ENCODE measurements at places on chromosomes 6 and 20.

DNA sequence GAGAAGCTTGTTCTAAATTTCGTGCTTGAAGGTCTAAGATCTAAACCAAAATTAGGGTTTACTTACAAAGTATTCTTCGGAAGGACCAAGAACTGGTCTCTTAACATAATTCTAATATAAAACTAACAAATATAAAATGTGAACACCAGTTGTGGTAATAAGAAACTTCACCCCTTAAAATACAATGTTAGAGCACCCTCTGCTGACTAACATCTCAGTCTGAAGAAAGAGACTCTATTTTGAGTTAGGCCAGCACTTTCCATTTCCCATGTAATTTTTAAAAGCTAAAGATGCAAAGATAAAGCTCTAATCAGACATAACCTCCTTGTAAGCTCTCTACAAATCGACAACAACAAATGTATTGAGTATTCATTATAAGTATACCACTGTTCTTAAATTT, 24.6 kb downstream of the ATG5 start:
- DNase-seq = peak; percentile 37

GRCh38 chr6:110053395-110054240, 75.5 kb downstream of the GPR6 start:
- peak; percentile 17 for DNase-seq

GRCh38 chr6:18503206-18503592, 116.0 kb downstream of the RNF144B start:
- no peak for DNase-seq

DNA sequence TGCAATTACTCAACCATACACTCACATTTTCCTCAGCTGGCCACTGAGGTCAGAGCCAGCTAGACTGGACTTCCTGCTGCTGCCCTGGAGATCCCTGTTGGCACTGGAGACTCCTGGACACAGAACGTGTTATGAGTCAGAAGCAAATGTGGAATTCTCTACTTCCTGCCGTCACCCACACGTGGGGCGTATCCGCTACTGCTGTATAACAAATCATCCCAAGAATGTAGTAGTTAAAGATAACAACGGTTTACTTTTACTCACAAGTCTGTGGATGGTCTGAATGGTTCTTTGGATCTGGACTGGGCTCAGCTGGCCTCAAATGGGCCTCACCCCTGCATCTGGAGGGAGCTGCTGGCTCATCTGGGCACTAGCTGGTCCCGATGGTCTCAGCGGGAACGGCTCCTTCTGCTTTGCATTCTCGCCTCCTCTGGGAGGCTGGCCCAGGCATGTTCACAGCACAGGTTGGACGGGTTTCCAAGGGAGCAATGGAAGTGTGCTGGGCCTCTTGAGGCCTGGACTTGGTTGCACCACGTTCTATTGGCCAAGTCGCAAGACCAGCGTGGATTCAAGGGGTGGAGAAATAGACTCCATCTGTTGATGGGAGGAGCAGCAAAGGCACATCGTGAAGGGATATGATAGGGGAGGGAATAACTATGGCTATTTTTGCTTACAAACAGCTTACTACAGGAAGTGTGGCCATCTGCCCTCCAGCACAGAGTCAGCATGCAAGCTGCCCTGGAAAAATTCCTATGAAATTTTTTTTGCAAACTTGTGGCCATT, 118.5 kb downstream of the SNX5 start:
- DNase-seq = no peak

DNA sequence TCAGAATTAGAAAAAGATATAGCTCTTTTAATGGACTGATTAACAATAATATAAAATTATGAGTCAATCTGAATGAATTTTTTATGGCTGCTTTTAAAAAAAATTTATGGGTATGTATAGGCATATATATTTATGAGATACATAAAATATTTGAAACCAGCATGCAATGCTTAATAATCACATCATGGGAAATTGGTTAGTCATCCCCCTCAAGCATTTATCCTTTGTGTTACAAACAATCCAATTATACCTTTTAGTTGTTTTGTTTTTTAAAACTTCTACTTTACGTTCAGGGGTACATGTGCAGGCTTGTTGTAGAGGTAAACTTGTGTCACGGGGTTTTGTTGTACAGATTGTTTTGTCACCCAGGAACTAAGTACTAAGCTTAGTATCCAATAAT, 63.4 kb upstream of the HMGCLL1 start:
- no peak for DNase-seq

DNA sequence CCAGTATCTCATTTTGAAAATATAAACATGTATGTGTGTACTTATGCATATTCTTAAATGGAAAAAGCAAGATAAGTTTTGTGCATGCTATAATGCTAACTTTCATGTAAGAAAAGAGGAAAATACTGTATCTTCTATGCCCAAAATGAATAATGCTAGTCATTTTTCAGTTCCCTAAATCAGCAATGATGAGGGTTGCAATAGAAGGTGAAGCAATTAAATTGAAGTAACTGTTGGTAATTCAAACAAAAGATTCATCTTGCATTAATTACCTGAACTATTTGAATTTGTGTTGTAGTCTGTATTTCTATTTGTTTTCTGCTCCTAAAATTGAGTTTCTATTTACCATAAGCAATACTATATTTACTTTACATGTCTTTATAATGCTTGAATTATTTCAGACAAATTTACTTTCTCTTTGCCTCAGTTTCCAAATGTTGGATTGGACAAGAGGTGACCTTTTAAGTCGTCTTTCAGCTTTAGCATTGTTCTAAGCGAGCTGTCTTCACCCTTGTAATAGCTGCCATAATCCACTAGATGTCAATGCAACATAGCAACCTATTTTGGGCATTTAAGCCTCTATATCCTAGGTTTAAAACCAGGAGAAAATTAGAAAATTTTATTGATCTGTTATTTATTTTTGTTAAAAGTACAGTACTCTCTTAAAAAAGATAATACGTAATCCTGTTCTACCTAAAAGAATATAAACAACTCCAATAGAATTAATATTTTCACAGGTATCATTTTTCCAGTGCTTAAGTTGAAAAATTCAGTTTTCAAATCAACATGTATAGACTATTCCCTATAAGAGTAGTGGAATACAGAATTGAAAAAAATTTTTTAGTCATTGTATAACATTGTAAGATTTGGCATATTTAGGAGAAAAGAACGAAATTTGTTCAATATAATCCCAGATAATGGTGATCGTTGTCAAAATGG, 52.3 kb upstream of the IFNGR1 start:
- peak; percentile 85 for DNase-seq

DNA sequence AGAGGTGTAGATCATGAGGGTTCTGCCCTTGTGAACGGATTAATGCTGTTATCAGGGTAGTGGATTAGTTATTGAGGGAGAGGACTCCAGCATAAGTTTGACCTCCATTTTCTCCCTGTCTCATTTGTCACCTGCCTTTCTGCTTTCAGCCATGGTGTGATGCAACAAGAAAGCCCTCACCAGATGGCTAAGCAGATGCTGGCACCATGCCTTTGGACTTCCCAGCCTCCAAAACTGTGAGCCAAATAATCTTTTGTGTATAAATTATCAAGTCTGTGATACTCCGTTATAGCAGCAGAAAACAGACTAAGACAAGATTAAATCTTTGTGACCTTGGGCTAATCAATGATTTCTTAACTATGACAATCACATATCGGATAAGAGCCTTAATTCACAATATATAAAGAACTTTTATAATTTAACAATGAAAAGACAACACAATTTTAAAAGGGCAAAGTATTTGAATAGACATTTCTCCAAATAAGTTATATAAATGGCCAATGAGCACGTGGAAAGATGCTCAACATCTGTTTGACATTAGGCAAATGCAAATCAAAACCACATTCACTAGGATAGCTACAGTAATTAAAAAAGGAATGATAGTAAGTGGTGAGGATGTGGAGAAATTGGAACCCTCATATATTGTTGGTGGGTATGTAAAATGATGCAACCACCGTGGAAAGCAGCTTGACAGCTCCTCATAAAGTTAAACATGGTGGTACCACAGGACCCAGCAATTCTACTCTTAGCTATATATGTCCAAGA, 45.3 kb upstream of the IFNGR1 start:
- DNase-seq = no peak

DNA sequence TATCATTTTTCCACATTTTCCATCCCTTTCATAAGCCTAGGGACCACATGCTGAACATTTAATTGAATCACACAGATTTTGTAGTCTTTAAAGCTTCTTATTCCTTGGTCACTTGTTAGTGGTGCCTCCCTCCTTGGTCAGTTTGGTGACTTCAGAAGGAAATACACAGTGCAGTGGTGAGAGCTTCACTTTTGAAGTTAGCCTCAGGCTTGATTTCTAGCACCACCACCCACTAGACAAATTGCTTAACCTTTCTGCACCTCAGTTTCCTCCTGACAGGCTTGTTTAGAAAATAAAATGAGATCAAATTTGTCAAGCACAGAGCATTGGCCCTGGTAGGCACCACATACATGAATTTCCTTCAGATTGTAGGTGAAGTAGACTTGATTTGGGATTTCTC, 91.7 kb downstream of the FOXO3 start:
- no peak for DNase-seq

DNA sequence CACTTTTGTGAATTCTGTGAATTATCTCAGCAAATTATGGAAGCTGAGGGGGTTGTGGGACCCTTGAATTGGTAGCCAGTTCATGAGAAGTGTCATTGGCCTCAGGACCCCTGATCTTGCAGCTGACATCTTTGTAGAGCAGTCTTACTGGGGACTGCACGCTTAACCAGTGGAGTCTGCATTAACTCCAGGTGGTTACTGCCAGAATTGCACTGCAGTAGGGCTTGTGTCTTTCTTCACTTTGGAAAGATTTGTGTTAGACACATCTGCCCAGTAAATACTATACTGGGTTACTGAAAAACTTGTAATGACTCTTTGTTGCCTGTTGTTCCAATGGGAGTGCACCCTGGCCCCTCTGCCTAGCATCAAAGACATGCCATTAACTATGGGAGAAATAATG, 21.2 kb upstream of the CDKN1A start:
- DNase-seq = no peak

GRCh38 chr6:129490521-129491255, 219.3 kb downstream of the ARHGAP18 start:
- no peak for DNase-seq

GRCh38 chr20:33296206-33296605, 13.2 kb downstream of the BPIFB1 start:
- DNase-seq = no peak

DNA sequence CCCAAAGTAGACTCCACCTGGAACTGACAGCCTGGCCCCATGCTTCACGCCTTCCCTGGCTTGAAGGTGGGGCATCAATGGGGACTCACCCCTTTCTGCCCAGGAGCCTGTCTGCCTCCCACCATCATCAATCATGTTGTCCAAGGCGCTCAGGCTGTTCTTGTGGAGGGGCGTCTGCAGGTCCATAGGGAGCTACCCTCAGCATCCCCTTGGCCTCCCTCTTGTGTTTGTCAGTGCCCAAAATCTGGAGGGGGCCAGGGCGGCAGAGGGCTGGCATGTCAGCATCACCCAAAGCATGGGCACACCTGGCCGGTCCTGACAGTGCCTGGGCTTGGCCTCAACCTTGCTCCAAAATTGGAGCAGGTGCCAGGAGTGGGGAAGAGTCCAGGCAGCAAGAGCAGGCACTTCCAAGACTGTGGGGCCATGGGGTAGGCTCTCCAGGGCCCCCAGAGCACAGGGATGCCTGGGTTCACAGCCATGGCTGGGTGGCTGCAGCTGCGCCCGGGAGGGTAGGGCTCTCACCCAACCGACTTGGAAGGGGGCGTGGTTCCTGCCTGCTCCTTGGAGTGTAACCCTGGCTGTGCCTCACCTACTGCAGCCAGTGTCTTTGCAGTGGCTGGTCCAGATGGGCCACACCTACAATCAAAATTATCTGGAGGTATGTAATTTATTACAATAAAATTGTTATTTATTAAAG, 903.4 kb downstream of the EYS start:
- no peak for DNase-seq

GRCh38 chr6:114987281-114987680, 644.5 kb upstream of the HS3ST5 start:
- no peak for DNase-seq

GRCh38 chr6:73811706-73812105, 115.7 kb downstream of the CD109 start:
- no peak for DNase-seq

DNA sequence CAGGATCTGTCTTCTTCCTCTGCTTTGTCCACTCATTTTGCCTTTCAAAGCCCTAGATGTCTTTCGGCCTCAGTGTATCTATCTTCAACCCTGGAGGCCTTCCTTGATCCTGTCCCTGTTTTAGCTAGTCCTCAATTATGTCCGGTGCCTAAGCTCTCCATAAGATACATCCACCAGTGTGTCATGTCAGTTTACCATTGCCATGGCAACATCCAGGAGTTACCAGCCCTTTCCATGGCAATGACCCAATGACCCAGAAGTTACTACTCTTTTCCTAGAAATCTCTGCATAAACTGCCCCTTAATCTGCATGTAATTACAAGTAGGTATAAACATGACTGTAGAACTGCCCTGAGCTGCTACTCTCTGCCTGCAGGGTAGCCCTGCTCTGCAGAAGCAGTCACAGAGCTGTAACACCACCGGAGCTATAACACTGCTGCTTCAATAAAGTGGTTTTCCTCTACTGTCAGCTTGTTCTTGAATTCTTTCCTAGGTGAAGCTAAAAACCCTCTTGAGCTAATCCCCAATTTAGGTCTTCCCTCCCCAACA, 712.1 kb upstream of the AGPAT4 start:
- DNase-seq = no peak

- DNase-seq = no peak
Measured at GRCh38 chr6:4603856-4604369, 172.3 kb upstream of the CDYL start.

DNA sequence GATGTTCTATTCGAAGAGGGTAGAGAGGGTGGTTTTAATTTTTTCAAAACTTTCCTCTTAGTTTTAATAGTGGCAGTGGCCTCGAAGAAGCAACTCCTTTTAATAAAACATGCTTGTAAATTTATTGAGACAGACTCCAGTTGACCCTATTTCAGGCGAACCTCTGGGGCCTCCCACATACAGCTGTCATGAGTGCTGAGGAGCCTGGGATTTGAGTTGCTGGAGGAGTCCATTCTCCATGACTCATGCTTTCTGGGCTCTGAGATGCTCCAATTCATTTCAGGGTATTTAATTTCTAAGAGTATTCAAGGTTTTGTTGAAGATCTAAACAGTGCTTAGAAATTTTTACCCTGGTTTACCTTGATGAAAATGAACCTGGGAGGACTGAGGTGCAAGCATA, 580.4 kb downstream of the CBLN4 start:
- DNase-seq = no peak

- peak; percentile 38 for DNase-seq
Measured at GRCh38 chr6:33661106-33661838, 40.1 kb downstream of the ITPR3 start.

DNA sequence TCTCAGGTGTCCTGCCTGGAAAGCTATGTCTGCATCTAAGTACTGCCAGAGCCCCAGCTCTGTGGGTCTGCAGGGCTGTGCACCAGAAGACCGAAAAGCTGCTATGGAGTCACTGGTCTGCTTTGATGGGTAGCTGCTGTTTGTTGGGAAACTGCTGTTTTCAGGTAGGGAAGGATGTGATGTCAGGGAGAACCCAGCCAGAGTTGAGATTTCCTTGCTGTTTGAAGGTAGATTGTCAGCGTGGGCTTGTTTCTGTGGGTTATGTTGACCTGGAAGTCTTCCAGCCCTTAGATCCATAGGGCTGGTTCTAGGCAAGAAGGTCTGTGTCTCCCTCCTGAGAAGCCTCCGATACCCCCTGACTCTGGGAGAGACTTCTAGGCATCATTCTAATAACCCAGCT, 12.2 kb upstream of the SHLD1 start:
- DNase-seq = no peak

- no peak for DNase-seq
Measured at GRCh38 chr6:70709826-70710225, 42.1 kb downstream of the SMAP1 start.
